NCI-H187 (cell line): ENCODE measurements at places on chromosomes 3 and 15.

- no peak for DNase-seq
Measured at GRCh38 chr3:50202353-50203112, 2.5 kb upstream of the SLC38A3 start.

- no peak for DNase-seq
Measured at GRCh38 chr15:31323627-31324026, 3.0 kb upstream of the KLF13 start.

- DNase-seq: no peak
Measured at GRCh38 chr15:88423331-88423730, 43.9 kb downstream of the MRPL46 start.

DNA sequence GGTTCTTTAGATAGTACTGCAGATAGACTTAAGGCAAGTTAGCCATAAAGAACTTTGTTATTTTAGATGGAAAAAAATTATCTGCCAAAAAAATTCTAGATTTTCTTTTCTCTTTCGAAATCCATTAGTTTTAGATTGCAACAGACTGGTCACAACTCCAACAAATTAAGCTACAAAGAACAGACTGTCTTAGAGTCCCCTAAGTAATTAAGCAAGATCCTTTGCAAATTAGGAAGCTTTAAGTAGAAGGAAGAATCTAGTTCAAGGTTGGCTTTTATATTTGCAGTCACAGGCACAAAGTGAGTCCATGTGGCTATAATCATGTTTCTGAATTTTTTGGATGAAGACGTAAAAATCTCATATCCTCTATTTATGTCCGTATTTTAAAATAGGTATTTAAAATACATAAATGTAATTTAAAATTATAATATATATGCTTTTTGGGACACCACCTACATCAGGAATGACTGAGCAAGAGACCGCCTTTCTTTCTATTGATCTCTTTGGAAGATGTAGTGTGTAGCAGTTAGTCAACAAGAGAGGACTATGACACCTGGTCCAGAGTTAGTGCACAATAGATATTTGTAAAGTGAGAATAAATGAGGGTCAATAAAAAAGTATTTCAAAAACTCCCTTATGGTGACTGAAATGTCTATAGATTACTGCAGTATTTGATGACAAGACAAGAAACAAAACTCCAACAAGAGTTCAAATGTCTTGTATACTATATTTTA is 34.4 kb downstream of the TMEM45A start:
- no peak for DNase-seq

DNA sequence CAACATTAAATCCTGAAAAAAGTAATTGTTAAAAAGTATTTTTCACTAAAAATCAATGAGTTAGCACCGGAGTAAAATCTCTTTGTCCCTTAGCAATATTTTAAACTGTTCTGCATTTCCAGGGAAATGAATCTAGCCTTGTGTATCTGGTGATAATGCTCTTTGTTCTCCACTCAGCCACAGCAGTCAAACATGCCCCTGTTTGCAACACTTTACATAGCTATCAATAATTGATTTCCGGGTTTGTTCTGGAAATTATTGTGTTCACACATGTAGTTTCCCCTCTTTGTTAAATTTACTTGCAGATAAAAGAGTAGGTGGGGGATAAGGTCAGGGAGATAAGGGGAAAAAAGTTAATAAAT is 3.6 kb upstream of the A4GNT start:
- DNase-seq: no peak

DNA sequence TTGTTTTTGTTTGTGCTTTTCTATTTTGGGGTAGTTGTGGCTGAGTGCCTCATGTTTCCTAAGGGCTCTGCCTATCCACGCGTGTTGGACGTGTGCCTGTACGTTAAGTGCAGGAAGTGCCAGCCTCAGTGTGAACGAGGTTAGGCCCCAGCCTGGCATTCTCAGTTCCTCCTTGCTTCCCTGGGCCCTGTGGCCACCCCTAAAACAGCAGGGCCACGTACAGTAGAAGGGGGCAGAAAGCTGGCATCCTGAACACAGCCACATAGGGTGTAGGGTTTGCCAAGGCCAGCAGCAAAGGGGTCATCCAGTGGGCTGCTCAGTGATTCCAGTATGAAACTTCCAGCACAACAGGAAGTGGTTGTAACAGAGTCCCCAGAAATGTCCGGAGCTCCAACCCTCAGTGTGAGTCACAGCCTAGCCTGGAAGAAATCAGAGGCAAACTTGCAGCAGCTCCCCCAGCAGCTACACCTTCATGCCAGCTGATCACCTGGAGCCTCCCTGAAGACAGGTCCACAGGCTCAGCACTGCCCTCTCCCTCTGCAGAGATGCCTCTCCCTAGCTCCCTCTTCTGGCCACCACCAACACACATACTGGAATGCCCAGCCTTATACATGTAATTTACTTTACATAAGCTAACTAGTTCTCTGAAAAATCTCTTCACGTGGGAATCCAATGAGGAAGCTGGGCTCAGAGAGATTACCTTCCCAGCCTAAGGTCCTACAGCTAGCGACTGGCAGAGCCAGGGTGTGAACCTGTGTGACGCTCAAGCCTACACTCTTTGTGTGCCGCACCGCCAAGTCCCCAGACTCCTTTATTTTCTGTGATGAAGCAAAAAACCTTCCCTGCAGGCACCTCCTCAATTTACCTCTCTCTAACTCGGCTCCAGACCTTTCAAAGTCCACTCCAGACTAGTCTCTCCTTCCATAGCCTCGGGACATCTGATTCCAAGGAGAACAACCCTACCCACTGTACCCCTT is 26.6 kb downstream of the ILDR1 start:
- no peak for DNase-seq

GRCh38 chr3:41247055-41248004 is 48.0 kb downstream of the CTNNB1 start:
- no peak for DNase-seq
